NCI-H774 (cell line): ENCODE measurements at places on chromosomes 2 and 18.

GRCh38 chr2:75055142-75055819 is 96.8 kb downstream of the POLE4 start:
- no peak for DNase-seq

- no peak for DNase-seq
Measured at GRCh38 chr2:109611467-109612095, 2.2 kb downstream of the SEPTIN10 start.

- no peak for DNase-seq
Measured at GRCh38 chr2:160019374-160020090, 42.9 kb downstream of the PLA2R1 start.

DNA sequence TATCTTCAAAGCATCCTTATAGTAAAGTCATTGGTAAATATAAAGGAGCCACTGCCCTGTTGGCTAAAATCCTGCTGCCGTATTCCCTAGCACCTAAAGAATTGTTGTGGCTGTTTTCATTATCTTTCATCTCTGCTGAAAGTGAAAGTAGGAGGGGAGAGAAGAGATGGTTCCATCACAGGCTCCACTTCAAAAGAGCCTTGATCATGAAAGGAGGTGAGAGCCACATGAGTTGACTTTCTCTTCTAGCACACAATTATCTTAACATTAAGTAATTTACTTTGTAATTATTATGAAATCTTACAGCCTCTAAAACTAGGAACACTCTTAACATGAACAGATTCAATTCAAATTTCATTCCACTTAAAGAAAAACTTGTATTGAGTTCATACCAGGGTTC is 1050.9 kb upstream of the LRRTM1 start:
- no peak for DNase-seq

GRCh38 chr2:127080938-127081755 is 25.8 kb downstream of the BIN1 start:
- no peak for DNase-seq

DNA sequence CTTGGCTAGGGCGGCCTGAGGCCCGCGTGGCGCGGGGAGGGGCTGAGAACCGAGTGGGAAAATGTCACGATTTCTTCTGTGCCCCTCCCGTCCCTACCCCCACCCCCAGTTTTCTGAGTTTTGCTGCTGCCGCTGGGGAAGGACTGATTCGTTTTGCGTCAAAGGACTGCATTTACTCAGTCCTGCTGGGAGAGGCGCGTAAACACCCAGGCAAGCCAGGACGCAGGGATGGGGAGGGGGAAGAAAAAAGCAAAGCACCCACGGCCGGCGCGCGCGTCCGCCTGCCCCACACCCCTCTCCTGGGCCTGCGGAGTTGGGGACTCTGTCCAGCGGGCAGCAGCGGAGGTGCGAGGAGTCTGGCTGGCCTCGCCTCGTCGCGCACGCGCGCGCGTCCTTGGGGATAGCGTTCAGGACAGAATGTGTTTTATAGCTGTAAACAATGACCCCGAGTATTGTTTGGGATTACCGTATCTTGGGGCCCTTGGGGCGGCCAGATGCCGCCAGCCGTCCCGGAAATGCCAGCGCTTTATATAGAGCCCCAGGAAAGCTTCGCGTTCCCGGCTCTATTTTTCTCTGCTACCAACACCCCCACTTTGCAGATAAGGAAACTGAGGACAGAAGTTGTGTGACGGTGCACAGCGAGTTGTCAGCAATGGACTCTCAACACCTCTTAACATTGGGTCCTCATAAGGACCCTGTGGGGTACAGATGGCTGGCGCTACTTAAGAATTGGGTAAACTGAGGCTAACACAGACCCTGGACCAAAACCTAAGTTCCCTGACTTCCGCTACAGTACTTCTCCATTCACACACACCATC is 1.7 kb upstream of the FOSL2 start:
- peak; percentile 59 for DNase-seq

- no peak for DNase-seq
Measured at GRCh38 chr2:233473386-233473791, 93.2 kb downstream of the USP40 start.

DNA sequence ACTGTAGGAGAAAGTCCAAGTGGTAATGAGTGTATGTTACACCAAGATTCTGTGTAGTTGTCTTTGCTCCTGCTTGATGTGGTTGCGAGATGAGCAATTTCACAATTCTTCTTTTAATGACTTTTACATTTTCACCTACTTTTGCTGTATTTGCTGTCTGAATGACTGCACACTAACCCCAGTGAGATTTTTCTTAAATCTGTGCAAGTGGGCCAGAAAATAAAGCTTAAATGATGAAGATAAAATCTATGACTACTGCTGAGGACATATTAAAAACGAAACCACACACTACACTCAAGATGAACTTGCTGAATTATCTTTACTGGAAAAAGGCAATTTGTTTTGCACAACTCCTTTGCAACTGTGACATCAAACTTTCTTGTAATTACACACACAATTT is 4.1 kb downstream of the LDAH start:
- DNase-seq: no peak

GRCh38 chr2:208556983-208557484 is 150.4 kb downstream of the PTH2R start:
- peak; percentile 45 for DNase-seq

DNA sequence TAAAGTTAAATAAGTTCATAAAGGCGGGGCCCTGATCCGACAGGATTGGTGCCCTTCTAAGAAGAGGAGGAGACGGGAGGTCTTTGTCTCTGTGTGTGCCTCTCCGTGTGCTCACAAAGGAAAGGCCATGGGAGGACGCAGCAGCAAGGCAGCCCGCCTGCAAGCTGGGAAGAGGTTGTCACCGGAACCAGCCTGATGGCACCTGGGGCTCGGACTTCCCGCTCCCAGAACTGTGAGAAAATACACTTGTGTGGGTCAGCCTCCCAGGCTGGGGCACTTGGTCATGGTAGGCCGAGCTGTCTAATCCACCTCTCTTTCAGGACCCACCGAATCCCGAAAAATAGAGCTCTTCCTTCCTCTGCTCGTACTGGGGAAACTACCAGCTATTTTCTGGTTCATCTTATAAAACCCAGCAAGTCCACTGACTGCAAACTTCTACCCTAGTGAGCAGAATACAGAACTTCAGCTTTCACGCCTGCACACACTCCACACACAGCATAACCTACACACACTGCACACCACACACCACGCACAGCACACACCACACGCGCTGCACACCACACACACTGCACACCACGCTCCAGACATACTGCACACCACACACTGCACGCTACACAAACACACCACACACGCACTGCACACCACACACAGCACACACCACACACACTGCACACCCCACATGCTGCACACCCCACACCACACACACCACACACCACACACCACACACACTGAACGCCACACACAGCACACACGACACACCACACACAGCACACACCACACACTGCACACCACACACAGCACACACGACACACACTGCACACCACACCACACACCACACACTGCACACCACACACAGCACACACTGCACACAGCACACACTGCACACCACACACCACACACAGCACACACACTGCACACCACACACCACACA is 58.1 kb downstream of the ASB1 start:
- DNase-seq: no peak
